ENCODE measurements at places on chromosomes 3 and 15.
A peak's percentile ranks its signal among the peaks of the same experiment; 100 is the strongest.

DNA sequence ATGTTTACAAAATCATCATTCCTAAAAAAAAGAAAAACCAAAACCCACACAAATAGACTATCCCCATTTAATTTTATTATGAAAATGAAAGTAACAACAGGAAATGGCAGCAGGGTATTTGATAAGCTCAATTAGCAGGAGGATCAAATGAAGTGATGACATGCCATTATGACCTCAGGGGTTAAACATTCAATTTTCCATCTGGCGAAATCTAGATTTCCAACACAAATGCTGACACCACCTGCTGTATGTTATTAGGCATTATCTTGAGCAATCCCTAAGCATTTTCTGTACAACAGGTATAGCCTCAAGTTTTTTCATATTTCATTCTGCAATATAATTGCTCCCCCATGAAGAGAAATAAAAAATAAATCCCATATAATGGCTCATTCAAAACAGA is 57.1 kb downstream of the SHQ1 start:
- DNase-seq: peak; percentile 31

GRCh38 chr3:97291901-97292300 is 472.7 kb upstream of the ARL6 start:
- no peak for DNase-seq

DNA sequence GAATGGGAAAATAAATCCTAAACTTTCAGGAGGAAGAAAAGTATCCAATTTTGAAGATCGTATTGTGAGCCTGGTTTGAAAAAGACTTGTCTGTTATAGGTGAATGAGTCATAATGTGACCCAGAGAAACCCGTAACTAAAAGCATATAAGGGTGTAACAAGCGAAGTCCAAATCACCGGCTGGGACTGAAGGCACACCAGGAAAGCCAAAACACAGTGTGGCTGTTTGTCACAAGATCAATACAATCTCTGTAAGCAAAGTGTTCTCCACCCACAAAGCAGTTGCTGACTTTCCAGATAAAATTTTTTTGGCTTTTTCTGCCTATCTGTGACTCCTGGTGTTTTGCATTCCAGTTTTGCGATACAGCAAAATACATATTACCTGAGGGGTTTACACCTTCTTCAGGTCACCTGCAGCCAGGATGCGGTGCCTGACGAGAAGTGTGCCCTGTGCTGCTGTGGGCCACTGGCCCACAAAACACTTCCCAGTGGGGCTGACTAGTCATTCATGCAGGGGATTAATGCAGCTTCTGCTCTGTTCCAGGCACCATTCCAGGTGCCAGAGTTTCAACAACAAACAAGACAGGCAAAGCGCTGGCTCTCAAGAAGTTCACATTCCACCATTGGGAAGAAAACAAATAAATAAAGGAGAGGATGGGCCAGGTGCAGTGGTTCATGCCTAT is 14.4 kb downstream of the HES1 start:
- DNase-seq: no peak

- no peak for DNase-seq
Observed at GRCh38 chr3:62727536-62727935, 147.7 kb downstream of the CADPS start.

GRCh38 chr3:191963182-191963581 is 502.2 kb downstream of the PYDC2 start:
- DNase-seq: no peak

- DNase-seq: no peak
Observed at GRCh38 chr3:150631515-150632221, 28.5 kb downstream of the SELENOT start.

DNA sequence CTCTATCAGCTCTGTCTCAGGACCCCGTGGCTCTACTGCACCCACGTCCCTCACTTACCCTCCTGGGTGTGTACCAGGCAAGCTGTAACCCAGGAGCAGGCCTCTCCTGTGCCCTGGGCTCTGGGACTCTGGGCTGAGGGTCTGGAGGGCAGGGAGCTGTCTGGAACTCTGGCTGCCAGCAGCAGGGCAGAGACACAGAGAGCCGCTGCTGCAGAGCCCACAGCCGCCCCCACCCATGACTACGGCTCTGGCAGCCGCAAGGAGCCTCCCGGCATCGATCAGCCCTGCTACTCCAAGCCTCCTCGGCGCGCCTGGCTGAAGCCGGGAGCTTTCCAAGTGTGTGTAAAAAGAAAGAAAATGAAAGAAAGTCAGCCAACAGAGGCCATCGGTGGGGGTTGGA is 103.7 kb upstream of the ATP2B2 start:
- no peak for DNase-seq

- no peak for DNase-seq
Observed at GRCh38 chr3:152304160-152304559, 35.4 kb downstream of the MBNL1 start.

- DNase-seq: peak; percentile 63
Observed at GRCh38 chr3:33417066-33417673, 23.0 kb downstream of the UBP1 start.

DNA sequence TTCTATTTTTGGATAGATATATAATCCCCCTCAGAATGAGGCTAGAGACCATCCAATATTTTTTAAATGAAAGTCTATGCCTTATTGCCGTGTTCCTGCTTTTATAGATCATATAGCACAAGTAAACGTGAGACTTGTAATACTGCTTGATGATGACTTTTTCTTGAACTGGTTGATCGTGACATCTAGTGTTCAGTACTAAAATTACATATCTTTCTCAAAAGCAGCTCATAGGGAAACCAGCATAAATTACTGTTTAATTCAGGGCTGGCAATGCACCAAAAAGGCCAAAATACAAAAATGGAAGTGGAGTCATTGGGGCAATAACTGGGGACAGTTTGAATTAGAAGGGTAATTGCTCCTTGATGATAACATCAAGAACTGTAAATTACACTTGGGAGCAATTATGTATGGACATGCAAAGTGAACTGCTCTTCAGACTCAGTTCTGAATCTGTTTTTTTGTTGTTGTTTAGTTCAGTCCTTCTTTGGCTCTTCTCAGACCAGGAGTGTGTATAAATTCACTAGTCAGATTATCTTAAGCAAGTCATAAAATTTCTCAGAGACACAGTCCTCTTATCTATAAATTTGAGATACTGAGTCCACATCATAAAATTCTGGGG is 325.3 kb downstream of the THSD4 start:
- DNase-seq: peak; percentile 63

DNA sequence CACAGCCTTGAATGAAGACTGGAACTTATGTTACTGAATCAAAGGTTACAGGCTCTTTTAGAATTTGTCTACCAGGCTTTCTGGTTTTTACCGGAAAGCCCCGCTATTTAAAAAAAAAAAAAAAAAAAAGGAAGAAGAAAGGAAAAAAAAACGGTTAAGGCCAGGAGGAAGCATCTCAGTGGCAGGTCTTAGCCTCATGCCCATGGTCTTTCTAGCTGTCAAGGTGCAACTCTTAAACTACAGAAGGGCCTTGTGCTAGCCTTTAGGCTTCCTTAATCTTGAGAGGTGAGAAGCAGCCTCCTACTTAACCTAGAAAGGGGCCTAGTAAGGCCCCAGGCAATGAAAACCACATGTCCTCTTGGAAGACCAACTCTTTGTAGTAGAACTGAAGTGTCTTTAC is 77.5 kb downstream of the TBC1D5 start:
- DNase-seq: no peak

- no peak for DNase-seq
Observed at GRCh38 chr3:131299836-131300235, 81.7 kb upstream of the NUDT16 start.

DNA sequence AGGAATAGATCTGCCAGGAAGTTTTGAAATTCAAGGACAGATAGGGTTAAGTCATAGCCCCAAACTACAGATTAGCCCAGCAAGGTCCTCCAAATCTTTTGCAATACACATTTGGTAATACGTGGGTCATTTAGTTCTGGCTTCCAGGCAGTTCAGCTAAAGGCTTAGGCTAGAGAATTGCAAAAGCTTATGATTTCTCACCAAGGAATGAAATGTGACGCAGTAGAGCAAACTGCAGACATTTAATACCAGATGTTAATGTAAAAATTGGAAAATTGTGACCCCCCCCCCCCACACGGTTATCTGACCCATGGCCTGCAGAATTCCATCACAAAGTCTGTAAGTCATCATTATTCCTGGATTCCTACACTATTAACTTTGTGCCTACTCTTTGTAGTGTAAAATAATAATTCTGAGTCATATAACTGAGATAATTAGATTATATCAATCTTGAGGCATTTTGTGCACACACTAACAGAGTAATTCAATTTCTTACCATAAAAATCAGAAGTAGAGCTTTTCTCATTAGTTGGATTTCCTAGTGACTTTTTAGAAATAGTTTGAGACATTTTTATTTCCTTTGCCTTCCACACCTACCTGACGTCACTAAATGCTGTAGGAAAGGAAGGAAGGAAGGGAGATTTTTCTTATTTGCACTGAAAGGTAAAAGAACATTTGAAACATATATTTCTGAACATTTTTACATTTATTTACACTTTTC is 235.2 kb downstream of the DTWD1 start:
- peak; percentile 100 for DNase-seq

- DNase-seq: no peak
Observed at GRCh38 chr3:37952564-37952963, 38.0 kb upstream of the VILL start.

DNA sequence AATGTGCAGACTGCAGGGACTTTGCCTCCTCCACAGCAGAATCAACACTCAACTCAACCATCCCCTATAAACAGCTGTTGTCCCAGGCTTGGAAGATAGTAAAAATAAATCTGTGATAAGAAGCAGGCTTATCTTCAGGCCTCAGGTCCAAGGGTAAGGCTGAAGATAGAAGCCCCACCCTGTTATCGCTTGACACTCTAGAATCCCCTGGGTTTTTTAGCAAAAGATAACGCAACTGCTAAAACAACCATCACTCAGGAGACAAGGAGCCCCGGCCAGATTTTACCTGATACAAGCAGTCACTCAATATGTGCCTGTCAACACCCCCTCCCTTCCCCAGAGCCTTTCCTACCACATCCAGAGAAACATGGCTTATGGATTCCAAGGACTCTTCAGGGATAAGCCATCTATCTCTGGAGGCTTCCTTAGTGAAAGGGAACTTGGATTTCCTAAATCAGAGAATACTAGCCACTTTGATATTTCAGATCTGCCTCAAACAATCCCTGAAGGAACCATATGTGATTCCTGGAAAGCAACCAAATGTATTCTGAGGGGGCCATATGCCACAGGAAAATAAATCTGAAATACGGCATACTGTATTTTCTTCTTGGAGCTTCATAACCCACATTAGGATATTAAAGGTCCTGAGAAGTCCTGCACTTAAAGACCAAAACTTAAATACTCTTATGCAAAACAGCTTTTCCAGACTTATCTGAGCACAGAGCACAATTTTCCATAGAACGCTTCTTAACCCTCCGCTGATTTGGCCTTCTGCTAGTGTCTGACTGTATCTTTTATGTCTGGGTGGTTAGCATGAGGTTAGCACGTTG is 60.4 kb downstream of the LYZL4 start:
- no peak for DNase-seq

DNA sequence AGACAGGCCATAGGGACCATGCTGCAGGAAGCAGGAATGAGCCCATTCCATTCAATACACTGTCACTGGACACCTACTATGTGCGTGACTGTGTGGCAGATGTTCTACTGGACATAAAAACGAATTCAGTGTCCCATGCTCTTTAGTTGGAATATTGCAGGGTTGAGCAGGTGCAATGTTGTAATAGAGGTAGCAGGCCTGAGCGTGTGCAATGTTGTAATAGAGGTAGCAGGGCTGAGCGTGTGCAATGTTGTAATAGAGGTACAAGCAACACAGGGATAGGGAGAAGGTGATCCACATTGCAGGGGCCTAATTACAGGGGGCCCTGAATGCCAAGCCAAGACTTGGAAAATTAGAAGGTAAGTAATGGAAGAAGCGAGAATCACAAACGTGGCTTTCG is 261.4 kb upstream of the HES1 start:
- DNase-seq: no peak

- DNase-seq: no peak
Observed at GRCh38 chr3:194852831-194853508, 167.3 kb downstream of the FAM43A start.

GRCh38 chr3:1677576-1678156 is 421.0 kb upstream of the CNTN4 start:
- DNase-seq: no peak

DNA sequence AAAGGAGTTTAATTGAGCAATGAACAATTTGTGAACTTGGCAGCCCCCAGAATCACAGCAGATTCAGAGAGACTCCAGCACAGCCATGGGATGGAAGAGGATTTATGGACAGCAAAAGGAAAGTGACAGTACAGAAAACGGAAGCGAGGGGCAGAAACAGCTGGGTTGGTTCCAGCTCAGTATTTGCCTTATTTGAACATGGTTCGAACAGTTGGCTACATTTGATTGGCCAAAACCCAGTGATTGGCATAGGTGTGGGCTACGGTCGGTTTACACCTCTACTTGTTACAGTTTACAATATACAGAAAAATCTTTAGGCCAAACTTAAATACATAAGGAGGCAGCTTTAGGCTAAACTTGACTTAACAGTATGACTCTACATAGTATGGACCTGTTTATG is 9.7 kb upstream of the MAP3K13 start:
- no peak for DNase-seq

DNA sequence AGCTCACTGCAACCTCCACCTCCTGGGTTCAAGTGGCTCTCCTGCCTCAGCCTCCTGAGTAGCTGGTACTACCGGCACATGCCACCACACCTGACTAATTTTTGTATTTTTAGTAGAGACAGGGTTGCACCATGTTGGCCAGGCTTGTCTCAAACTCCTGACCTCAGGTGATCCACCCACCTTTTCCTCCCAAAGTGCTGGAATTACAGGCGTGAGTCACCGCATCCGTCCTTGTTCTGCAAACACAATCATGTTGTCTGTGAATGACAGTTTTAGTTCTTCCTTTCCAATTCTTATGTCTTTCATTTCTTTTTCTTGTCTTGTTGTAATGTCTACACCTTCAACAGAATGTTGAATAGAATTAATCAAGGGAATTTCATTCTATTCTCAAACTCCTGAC is 16.3 kb upstream of the SMCO1 start:
- no peak for DNase-seq
